ENCODE measurements at places on chromosomes 7 and 10.

GRCh38 chr10:118900617-118901016 is 128.9 kb upstream of the NANOS1 start:
- no peak for DNase-seq

DNA sequence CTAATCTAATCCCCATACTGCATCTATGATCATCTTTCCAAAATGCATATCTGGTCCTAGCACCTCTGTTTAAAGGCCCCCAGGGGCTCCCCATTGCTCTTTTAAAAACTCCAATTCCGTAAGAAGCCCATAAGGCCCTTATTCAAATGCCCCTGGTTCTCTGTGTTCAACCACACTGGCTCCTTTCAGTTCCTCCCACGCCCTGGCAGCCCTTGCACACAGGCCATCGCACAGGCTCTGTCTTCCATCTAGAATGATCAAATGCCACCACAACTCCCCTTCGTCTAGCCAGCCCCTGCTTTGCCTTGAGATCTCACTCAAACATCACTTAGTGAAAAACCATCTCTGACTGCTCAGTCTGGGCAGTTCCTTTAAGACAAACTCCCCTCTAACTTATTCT is 112.9 kb upstream of the LYZL2 start:
- DNase-seq = no peak

GRCh38 chr7:117889611-117890010 is 16.4 kb upstream of the CTTNBP2 start:
- no peak for DNase-seq

GRCh38 chr10:46053534-46054434 is 7.7 kb upstream of the MSMB start:
- DNase-seq = no peak

GRCh38 chr7:30968747-30969603 is 5.2 kb downstream of the GHRHR start:
- DNase-seq = no peak

All from GM20000 (cell line).